ENCODE measurements at places on chromosomes 7 and 10.

- DNase-seq, result no peak
Observed at GRCh38 chr7:40700653-40701421, 566.0 kb downstream of the SUGCT start.

DNA sequence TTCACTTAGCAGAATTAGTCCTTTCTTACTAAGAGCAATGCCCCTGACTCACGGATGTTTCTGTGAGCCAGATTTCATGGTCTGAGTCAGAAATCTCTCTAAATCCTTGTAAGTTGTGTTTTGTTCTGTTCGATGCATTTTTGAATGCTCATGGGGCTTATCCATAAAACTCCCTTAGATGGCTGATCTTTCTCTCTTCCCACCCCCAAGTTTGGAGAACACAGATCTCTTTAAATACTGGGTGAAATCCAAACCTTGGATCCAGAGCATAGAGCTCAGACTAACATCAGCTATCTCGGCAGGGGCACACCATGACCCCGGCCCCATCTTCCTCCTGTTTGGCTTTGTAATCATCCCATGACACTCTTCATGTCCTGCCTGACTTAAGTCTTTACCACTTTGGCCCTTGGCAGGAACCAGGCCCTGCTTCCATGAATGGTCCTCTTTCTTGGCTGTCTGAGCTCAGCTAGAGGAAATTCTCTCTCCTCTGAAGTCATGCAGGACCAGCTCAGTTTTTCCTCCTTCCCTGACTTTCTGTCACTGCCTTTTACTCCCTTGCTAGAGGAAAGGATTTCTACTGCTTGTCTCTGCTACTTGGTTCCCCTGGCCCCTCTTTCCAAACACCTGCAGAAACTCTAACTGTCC, 120.4 kb upstream of the RAB11FIP2 start:
- no peak for DNase-seq

- no peak for DNase-seq
Observed at GRCh38 chr10:78624791-78625190, 444.0 kb upstream of the ZMIZ1 start.

DNA sequence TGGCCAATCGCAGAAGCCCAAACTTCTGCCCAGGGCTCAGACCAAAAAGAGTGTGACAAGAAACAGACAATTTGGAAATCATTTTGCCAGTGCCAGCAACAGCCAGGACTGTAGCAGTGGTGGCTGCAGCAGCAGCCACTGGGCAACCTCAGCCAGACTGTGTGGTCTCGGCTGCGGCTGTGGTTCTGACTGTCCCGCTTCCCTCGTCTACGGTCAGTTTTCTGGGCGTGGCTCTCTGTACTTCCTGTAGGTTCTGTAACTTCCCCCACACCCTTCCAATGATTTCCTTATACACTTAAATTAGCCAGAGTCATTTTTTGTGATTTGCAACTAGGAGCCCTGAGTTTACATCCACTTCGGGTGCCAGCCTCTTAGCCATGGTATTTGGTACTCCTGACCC, 39.9 kb downstream of the CYTH3 start:
- DNase-seq, result no peak

DNA sequence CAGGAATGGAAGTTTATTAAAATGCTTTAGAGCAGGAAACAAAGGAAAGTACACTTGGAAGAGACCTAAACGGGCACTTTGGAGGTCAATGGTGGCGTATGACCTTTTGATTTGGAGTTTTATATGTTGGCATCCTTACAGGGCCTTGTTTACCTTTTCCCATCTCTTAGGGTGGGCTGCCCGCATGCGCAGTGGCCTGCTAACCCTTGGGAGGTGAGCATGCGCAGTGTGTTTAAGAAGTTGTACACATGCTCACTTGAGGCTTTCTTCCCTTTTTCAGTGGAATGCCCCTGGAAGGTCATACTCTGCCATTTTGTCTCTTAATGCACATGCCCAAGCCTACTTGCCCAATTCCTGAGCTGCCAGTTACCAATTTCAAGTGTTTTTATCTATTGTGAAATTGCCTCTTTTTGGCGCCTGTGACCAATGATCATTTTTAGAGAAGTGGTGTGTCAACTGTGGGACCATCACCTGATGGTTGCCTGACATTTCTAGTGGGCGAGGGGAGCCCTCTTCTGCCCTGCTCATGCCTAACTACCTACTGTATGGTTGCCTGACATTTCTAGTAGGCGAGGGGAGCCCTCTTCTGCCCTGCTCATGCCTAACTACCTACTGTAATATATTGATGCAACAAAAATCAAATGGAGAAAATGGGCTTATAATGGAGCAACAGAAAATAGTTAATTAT, 138.0 kb downstream of the PPP1R9A start:
- DNase-seq, result peak; percentile 6

GRCh38 chr10:84739641-84740040, 411.3 kb downstream of the CCSER2 start:
- no peak for DNase-seq
